ENCODE measurements at places on chromosomes 6 and 20. TPM values are rescaled to one million over a fixed set of nuclear protein-coding genes. Genes with fewer than 3 reads are reported as not detected.
A peak's percentile ranks its signal among the peaks of the same experiment; 100 is the strongest.

- H3K27ac ChIP-seq: no peak overlapping the region
- no peaks in the 10 kb centered on the region for H3K36me3 ChIP-seq
- no peak for DNase-seq
- no peaks in the 10 kb centered on the region for H3K27me3 ChIP-seq
- no peak overlapping the region for H3K4me3 ChIP-seq
Measured at GRCh38 chr6:156438350-156438923, 338.7 kb upstream of the ARID1B start.

DNA sequence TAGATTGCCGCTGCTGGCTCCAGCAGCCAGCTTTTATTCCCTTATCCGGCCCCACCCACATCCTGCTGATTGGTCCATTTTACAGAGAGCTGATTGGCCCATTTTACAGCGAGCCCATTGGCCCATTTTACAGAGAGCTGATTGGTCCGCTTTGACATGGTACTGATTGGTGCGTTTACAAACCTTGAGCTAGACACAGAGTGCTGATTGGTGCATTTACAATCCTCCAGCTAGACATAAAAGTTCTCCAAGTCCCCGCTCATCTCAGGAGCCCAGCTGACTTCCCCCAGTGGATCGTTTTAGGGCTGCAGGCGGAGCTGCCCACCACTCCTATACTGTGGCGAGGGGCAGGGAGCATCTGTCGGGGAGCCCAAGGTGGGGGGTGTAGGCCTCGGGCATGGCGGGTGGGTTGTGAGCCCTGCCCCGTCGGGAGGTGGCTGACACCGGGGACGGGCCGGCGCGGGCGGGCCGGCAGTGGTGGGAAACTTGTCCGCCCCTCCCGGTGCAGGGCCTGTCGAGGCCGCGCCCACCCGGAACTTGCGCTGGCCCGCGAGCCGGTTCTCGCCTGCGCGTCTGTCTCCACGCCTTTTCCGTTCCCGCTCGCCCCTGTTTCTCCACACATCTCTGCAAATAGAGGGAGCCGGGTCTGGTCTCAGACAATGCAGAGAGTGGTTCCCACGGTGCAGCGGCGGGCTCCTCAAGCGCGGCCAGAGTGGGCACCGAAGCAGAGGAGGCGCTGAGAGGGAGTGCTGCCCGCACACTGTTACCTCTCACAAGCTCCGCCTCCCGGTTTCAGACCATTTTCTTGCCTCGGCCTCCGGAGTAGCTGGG is 86.1 kb upstream of the STMND1 start:
- DNase-seq: no peak
- no peaks in the 10 kb centered on the region for H3K4me1 ChIP-seq
- H3K27me3 ChIP-seq: no peaks in the 10 kb centered on the region
- no peak overlapping the region for H3K27ac ChIP-seq

DNA sequence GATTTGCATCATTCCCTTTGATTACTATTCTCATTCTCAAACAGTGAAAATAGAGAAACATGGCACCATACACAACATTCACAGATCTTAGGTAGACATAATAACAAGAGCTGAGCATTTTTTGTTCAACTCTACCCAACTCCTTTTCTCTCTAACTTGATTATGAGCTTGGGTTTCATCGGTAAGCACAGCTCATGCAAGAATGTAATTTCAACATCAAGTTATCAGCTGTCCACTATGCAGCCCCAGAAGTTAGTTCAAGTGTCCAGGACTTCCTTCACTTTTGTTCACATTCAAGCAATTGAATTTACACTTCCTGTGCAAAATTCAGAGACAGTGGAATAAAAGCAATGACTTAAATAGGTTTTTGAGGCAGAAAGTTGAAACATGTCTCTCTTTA is 297.7 kb upstream of the SASH1 start:
- no peaks in the 10 kb centered on the region for H3K4me1 ChIP-seq
- H3K36me3 ChIP-seq: no peaks in the 10 kb centered on the region
- H3K4me3 ChIP-seq: no peak overlapping the region
- DNase-seq: no peak
- no peak overlapping the region for H3K27ac ChIP-seq

- H3K27ac ChIP-seq: no peak overlapping the region
- H3K4me3 ChIP-seq: no peak overlapping the region
- DNase-seq: no peak
- no peaks in the 10 kb centered on the region for H3K36me3 ChIP-seq
Measured at GRCh38 chr20:60447703-60448102, 489.5 kb downstream of the CDH26 start.

DNA sequence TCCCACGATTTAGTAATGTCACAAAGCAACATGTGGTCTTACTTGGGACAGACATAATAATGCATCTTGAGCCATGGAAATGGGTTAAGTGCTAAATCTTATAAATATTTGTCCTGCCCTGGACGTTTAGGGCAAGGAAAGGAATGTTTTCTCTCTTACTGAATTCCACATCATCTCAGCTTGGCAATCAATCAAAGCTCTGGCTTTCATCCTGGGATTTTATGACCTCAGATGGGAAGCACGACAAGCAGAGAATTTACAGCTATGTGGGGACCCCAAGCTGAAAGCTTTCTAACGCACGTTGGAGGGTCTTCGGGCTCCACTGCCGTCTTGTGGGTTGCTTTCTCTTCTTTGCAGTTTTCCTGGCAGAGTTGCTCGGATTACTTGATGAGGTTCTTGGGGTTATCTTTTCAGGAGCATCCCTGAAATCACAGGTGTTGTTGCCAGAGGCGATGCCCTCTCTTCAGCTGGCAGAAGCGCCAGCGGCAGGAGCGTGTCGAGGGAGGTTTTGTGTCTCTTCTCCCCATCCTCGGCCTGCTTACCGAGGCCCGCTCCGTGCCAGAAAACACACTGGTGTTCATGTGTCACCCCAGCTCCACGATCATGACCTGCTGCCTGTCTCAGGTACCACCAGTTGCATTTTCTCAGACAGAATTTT is 73.4 kb upstream of the FRMD1 start:
- H3K27me3 ChIP-seq: no peaks in the 10 kb centered on the region
- DNase-seq: no peak
- no peak overlapping the region for H3K4me3 ChIP-seq
- H3K36me3 ChIP-seq: no peaks in the 10 kb centered on the region
- peaks cover 7% of the 10 kb centered on the region for H3K4me1 ChIP-seq

DNA sequence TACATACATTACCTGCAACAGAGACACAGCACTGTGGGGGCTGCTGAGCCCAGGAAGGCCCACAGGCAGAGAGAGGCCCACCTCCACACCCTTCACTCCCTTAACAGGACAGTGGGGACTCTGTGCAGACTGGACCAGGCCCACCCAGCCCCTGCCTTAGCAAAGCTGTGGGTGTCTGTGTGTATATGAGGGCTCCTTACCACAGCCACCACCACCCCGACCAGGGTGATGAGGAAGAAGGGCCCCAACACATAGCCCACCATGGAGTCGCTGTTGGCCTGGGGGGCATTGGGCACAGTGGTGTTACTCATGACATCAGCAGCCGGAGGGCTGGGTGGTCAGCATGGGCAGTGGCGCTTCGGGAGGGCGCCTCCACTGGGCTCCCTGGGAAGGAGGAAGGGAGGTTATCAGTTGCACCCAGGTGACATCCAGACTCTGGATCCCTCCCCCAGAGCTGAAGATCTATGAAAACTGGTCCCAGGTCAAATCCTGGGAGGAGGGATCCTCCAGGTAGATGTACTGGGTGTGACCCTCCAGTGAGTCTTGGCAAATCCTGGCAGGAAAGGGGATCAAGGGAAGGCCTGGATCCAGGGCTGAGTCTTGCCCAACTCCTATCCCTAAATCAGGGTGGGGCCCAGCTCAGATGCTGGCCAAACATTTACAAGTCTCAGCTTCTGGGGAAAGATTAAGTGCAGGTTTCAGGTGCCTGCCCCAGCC is 1.2 kb downstream of the SMIM29 start:
- peak overlapping the region; percentile 86 for H3K27ac ChIP-seq
- no peaks in the 10 kb centered on the region for H3K27me3 ChIP-seq
- H3K4me3 ChIP-seq: peak overlapping the region; percentile 81
- no peaks in the 10 kb centered on the region for H3K36me3 ChIP-seq
- no peaks in the 10 kb centered on the region for H3K4me1 ChIP-seq
- no peak for DNase-seq

GRCh38 chr6:31614684-31615578 is at the start of gene AIF1:
Gene AIF1, plus strand, starts transcription at chr6:31615234. Its CDS starts 96 bp downstream, at chr6:31615330.
- no peak within 1 kb of the TSS for H3K27ac ChIP-seq
- no peak within 1 kb of the TSS for H3K4me3 ChIP-seq
- DNase-seq: no peak
- no peaks in the 10 kb centered on the region for H3K36me3 ChIP-seq
- H3K27me3 ChIP-seq: no peaks in the 10 kb centered on the region

DNA sequence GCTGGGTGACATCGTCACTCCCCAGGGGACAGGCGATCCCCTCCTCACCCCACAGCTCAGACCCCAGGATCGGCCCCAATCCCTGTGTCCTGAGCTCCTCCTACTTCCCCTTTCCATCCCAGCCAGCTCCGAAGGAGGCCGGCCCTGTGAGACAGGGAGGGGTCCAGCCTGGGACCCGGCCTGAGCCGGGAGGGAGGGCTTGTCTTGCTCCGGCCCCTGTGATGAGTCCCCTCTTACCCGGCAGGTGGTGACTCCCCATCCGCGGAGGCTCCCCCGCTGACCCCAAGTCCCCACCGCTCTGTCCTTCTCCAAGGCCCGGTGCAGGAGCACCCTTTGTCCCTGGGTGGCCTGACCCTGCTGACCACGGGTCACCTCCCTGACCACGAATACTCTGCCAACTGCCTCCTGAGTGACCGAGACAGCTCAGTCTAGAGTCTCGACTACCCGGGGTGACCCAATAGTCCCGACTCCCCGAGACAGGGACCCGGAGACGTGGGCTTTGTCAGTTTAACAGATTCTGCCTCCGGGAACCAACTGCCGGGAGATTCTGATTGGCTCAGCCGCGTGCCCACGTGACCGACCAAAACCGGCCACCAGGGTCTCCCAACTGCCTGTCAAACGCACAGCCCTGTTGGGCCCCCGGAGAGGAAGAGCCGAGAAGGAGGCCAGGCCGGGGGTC is 187.4 kb upstream of the PROKR2 start:
- DNase-seq: no peak
- H3K4me1 ChIP-seq: no peaks in the 10 kb centered on the region
- peak overlapping the region; percentile 31 for H3K4me3 ChIP-seq

DNA sequence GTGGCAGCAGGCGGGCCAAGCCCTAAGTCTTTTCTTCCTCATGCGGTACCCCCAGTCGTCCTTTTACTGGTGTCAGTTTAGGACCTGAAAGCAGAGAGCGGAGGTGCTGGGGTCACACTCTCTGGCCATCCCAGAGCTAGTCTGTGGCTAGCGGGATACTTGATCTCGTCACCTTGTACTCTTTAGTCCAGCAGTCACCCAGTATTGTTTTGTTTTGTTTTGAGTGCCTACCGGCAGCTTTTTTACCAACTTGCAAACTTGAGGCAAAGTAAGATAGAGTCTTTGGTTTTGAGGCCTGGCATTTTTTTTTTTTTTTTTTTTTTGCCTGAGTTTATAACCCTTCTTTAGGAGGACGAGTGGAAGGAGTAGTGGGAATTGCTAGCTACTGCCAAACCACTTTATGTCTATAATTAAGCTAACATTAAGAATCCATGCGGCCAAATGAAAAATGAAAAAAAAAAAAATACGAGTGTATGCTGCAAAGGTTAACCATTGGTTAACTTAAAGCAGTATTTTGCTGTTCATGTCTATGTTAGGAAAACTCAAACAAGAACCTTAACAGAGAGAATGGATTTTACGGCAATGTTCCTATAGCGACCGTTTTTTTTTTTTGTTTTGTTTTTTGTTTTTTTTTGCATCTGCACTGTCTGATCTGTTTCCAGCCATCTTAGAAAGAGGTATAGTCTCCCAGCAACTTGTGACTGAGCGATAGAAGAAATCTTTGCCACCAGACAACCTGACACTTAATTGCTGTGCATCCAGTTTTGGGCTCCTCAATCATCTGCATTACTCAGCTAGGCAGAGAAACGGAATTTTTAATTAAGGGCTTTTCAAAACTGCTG is 56.9 kb downstream of the FAM217A start:
- no peaks in the 10 kb centered on the region for H3K27me3 ChIP-seq
- peak overlapping the region; percentile 99 for H3K27ac ChIP-seq
- no peak for DNase-seq
- peak overlapping the region; percentile 88 for H3K4me3 ChIP-seq
- no peaks in the 10 kb centered on the region for H3K36me3 ChIP-seq
- H3K4me1 ChIP-seq: peaks cover 3% of the 10 kb centered on the region

- no peak overlapping the region for H3K27ac ChIP-seq
- no peak overlapping the region for H3K4me3 ChIP-seq
- no peaks in the 10 kb centered on the region for H3K4me1 ChIP-seq
- no peaks in the 10 kb centered on the region for H3K27me3 ChIP-seq
Measured at GRCh38 chr6:50381099-50381415, 331.3 kb upstream of the DEFB112 start.

DNA sequence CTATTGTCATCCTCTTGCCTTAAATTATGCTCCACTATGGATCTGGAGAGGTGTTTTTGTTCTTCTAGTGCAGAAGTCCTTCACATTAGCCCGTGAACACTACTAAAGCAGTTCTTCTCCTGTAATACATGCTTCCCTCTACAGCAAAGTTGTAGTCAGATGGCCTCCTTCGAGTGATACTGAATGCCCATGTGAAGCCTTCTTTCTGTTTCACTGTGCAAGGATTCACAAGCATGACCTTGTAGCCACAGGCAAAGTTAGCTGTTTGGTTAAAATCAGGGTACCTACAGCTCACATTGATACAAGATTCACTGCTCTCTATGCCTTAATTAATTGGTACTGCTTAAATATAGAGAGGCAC is 47.6 kb downstream of the ARHGAP18 start:
- no peak for DNase-seq
- no peaks in the 10 kb centered on the region for H3K36me3 ChIP-seq
- H3K27ac ChIP-seq: peak overlapping the region; percentile 36

- no peaks in the 10 kb centered on the region for H3K36me3 ChIP-seq
- DNase-seq: peak; percentile 94
- no peaks in the 10 kb centered on the region for H3K4me1 ChIP-seq
- peak within 1 kb of the TSS; percentile 100 for H3K27ac ChIP-seq
- H3K4me3 ChIP-seq: peak within 1 kb of the TSS; percentile 97
- no peaks in the 10 kb centered on the region for H3K27me3 ChIP-seq
Measured at GRCh38 chr6:108560463-108561308, at the start of gene FOXO3. Gene FOXO3, plus strand, starts transcription at chr6:108560917. Its CDS starts 292 bp downstream, at chr6:108561209.

Gene ZBTB22
- total RNA-seq: 27.5 TPM

Gene GSTA2
- total RNA-seq: 72.0 TPM

Gene ATP5F1E
- total RNA-seq: 24.4 TPM

Gene RAET1G
- total RNA-seq: 4.4 TPM

Gene SPATS1
- total RNA-seq: not detected

Gene KIAA0408
- total RNA-seq: 6.3 TPM

Data from prostate gland (tissue), 2 donors.